A673 (cell line): ENCODE measurements at places on chromosomes 6 and 20.

- no peak for DNase-seq
These were observed 107.6 kb downstream of the SLC23A2 start for GRCh38 chr20:4893709-4894108.

DNA sequence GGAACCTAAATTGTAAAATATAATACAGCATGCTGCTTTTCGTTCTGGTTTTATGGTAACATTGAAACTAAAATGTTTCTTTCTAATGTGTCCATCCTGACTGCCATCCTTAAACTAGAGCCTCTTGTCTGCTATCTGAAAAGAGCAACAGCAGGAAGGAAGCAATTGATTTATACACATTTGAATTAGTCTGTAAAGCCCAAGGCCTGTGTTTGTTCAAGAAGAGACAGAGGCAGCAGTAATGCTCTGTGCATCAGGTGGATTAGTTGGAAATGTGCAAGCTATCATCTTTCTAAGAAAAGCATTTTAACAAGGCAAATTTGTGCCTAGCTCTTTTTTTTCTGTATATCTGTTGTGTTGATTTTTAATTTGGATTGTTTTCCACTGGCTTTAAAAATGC lies 128.6 kb downstream of the SCAF8 start:
- DNase-seq: peak; percentile 55

- no peak for DNase-seq
These were observed 688.2 kb downstream of the QKI start for GRCh38 chr6:164102693-164103092.

DNA sequence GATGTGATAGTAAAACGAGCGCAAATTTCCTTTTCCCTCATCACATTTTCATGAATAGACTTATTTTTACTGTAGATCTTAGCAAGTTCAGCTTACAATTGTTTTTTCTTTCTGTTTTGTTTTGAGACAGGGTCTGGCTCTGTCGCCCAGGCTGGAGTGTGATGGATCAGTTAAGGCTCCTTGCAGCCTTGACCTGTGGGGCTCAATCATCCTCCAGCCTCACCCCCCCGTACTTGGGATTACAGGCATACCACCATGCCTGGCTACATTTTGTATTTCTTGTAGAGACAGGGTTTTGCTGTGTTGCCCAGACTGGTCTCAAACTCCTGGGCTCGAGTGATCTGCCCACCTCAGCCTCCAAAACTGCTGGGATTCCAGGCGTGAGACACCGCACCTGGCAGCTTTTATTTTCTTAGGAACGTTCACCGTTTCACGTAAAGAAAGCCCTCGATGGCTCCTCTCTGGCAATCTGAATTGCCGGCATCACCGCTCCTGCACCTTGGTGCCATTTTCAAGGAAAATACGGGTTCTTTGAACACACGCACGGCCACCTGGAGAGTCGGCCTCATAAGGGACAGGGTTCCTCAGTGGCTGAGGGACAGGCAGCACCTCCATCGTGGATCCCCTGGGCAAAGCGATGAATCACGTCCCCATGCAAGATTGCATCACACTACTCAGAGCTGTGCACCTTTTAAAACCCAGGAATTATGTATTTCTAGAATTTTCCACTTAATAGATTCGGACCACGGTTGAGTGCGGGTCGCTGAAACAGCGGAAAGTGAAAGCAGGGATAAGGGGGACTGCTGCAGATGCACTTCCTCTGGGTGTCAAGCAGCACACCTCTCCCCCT lies 78.7 kb downstream of the IRF4 start:
- DNase-seq: no peak

DNA sequence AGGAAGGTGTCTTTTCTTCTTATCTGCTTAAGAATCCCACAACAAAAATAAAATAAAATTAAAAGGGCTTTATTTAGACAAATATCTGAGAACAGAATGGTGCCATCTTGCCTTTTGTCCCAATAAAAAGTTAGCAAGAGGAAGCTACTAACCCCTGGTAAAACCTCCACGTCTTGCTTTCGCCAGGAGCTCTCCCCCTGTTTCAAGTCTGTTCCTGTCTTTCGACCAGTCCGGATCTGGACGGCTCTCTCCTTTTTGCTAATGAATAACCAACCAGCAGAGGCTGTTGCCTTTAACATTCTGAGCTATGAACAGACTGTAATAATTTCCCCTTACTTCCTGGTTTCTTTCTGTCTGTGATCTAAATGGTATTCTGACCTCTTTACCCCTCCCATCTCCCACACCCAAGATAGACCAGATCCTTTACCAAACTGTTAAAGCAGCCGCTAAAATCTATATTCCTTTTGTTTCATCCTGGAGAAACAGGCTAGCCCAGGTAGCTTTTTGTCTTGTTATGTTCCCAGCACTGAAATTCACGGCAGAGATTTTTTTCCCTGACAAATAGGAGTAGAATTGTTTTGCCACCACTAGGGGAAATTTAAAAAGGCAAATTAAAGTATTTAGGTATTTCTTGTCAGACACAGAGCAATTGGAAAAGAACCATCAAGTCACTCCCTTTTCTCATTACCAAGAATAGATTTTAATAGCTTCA lies at the start of gene FRK:
FRK (minus strand) TSS at position 320 of the 712 bp plus-strand sequence. CDS start 580 bp downstream, outside the sequence.
- peak; percentile 63 for DNase-seq

GRCh38 chr6:51494342-51494741 lies 593.1 kb downstream of the PKHD1 start:
- no peak for DNase-seq

GRCh38 chr20:11919581-11919980 lies 1.9 kb downstream of the BTBD3 start:
- no peak for DNase-seq

- no peak for DNase-seq
These were observed 68.3 kb downstream of the CD24 start for GRCh38 chr6:106906232-106906631.

DNA sequence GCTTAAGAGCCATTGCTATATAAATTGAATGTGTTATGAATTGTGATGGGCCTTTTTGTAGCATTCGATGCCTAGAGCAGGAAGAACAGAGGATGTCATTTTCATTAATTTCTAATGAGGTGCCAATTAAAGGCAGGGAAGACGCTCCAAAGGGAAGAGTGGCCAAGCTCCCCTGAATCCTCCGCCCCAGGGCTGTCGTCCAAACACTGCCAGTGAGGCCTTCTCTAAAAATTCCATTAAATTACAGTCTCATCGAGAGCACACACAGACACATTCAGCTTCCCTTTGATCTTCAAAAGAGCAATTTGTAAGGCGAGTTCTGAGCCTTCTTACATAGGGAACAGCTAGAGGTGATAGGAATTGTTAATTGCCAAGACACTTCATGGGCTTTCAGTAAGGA lies 300.0 kb downstream of the ZFAND3 start:
- DNase-seq: no peak

GRCh38 chr20:62951143-62951895 lies 1.2 kb upstream of the SLC17A9 start:
- no peak for DNase-seq

GRCh38 chr6:43215066-43215465 lies 14.2 kb downstream of the DNPH1 start:
- no peak for DNase-seq

DNA sequence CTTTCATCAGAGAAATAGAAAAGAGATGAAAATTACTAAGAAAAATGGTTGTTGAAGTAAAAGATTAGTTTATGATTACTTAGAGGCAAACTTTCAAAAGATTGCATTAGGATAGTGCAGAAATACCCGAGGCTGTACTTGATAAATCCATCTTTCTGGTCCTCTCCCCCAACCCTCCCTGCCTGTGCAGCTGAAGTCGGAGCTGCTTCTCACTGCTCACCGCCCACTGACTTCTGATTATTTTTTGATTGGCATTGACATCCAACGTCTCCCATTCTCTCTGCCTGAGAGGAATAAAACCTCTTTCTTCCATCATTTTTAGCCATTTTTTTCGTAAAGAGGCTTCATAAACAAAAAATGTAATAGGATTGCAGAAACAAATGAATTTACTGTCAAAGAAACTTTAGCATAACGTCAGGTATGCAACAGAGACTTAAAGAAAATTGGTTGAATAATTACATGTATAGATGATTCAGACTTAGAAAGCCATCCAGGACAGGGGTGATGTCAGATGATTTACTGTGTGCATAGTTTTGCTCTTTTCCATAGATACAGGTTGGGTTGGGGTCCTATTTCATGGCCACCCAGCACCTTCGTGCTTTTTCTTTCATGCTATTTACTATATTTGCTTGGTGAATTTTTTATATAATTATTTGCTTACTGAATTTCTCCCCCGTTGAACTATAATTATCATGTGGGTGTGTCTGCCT lies 53.6 kb upstream of the EDN3 start:
- DNase-seq: no peak

DNA sequence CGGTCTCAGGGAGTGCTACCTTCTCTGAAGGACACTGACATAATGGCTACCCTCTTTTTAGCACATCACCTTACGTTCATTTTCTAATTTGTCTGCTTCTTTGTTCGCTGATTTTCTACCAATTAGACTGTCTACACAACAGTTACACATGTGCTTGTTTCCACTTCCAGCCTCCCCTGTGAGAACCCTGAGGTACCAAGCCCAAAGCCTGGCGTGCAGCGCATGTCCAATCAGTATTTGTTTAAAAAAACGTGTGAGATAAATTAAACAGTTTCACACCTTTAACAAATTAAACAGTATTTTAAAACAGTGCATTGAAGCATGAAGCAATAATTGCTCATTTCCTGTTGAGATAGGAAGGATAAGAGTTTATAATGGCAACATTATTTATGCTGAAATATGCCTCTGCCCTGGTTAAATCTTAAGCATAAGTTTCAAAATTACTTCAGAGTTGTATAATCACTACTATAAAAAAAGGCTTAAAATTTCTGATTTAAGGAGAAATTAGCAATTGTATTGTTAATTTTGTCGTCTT lies 88.9 kb downstream of the MAP3K5 start:
- peak; percentile 83 for DNase-seq

GRCh38 chr6:134165561-134166201 lies 113.3 kb upstream of the SLC2A12 start:
- no peak for DNase-seq

DNA sequence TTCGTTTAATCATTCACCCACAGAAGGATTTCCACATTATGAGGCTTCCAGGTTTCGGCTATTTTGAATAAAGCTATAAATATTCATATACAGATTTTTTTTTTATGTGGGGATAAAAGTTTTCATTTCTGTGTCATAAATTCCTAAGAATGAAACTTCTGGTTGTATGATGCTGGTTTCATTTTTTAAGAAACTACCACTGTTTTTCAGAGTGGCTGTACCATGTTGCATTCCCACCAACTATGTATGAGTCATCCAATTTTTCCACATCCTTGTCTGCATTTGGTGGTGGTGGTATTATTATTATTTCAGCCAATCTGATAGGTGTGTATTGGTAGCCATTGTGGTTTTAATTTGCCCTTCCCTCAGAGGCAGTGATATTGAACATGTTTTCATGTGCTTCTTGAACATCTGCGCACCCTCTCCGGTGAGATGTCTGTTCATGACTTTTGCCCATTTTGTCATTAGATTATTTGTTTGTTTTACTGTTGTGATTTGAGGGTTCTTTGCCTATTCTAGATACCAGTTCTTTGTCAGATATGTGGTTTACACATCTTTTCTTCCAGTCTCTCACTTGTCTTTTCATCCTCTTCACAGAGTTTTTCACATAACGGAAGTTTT lies 75.5 kb downstream of the DOK5 start:
- DNase-seq: no peak

DNA sequence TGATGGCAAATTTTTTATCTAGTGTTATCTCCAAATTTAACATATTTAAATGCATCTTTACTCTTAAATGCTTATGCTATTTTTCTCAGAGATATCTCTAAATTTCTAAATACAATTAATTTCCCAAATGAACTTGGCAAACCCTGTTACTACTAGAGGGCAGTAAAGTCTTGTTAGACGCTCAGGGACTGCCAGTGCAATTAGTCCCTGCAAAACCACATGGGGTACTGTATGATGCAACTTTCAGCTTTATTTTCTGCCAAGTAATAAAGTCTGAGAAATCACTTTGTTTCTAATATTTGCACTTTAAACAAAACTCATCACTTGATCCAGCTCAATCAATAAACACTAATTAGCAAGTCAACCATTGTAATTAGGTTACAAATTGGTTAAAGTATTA lies 76.0 kb upstream of the ADGRB3 start:
- peak; percentile 79 for DNase-seq

DNA sequence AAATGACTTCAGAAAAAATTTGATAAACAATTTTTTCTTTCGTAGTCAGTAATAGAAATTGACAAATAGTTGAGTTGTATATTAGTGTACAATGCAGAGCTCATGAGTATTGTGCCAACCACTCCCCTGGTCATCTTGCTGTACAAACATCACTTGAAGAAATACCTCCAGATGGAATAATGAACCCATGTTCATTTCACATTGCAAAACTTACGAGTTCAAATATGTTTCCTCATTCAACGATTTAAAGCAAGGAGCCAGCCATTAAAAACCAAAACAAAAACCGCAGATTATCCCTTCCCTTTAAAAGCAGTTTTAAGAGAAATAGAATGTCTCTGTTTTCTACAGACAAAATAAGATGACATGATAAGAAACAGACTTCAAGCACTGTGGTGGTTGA lies 62.5 kb downstream of the RALGAPA2 start:
- DNase-seq: no peak

DNA sequence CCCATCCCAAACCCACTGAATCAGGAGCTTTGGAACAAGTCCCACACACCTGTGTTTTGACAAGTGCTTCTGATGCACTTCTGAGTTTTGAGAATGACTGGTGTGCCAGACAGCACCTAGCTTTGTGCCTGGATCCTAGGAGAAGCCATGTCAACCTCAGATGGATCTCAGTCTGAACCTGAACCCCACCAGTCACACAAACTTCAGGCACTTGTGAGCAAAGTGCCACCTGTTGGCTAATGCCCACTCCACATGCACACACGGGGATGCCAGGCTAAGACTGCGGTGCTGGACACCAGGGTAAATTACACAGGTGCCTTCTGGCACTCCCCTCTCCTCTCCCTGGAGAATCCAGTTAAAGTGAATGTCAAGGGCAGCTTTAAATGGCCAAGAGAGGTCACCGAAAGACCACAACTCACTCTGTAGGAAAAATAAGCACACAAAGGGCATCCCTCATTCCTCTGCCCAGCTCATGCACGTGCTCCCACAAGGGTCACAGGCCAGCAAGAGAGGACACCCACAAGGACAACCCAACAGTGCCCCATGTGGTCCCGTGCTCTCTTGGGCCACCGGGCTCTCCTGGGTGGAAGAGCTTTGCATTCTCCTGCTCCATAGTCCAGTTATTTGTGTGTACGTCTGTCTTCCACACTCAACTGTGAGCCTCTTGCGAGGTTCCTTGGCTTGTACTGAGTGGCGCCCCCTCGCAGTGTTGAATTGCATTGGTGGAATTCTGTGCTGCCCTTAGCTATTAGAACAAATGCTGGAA lies 45.6 kb downstream of the TAF8 start:
- DNase-seq: no peak

DNA sequence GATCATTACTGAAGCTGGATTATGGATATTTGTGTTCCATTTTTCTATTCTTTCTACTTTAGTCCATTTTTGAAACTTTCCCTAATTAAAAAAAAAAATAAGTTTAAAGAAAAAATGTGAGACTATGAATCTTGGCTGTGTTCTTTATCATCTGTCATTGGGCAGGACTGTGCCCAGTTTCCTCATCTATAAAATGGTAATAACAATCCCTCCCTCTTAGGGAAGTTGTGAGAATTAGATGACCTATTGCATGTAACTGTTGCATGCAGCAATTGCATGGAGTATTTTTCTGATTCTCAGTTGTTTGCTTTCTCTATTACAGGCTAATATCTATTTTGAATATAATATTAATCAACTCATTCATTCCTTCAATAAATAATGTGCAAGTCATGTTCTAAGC lies 108.2 kb upstream of the LOC128125822 start:
- no peak for DNase-seq
